Substantia nigra (tissue), 51 donors: ENCODE measurements at places on chromosomes 4 and X.

- no peak for DNase-seq
Observed at GRCh38 chr4:71609167-71609566, 174.7 kb downstream of the GC start.

- DNase-seq: no peak
Observed at GRCh38 chr4:145097331-145097820, 620 bp downstream of the ANAPC10 start.

- no peak for DNase-seq
Observed at GRCh38 chr4:101938836-101939235, 148.3 kb downstream of the BANK1 start.

- DNase-seq: no peak
Observed at GRCh38 chr4:186643501-186644310, 80.0 kb downstream of the FAT1 start.

DNA sequence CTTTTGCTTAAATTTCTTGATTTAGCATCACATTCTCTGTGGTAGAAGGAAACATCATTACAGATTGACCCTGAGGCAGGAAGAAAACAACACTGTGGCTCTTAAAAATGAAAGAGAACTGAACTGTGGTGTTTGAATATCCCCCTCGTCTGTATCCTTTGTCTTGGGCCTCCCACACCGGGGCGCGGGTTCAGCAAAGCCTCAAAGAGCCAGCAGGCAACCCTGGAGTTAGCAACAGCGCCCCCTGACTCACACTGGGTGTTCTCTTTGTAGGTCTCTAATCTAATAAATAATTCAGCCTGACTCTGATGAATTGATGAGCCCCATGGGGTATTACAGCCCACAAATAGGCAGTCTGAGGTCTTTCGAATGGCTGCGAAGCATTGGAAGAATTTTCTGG lies 46.1 kb upstream of the CTSO start:
- peak; percentile 37 for DNase-seq

GRCh38 chrX:56793521-56794320 lies 64.7 kb downstream of the NBDY start:
- no peak for DNase-seq

GRCh38 chr4:168028970-168029597 lies 63.3 kb upstream of the ANXA10 start:
- no peak for DNase-seq

DNA sequence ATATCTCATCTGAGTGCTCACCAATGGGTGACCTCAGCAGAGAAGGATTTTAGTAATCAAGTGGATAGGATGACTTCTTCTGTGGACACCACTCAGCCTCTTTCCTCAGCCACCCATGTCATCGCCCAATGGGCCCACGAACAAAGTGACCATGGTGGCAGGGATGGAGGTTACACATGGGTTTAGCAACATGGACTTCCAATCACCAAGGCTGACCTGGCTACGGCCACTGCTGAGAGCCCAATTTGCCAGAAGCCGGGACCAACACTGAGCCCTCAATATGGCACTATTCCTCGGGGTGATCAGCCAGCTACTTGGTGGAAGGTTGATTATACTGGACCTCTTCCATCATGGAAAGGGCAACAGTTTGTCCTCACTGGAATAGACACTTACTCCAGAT lies 97.4 kb downstream of the LCORL start:
- no peak for DNase-seq

DNA sequence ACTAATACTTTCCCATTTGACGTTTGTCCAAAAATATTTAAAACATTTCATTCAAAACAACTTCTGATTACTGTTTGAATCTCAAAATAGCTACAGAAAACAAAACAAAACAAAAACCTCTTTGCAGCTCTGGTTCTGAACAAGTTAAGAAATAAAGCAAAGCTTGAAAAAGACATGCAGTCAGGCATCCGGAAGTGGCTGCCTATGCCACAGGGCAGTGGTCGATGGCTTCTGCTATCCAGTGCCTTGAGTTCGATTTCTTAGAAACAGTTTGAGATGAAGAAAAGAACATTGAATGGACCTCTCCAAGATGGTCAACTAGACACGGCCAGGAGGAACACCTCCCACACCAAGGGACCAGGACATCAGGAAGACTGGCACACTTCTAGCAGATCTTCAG lies 125.3 kb downstream of the SCFD2 start:
- no peak for DNase-seq

GRCh38 chrX:20144491-20144890 lies 2.9 kb upstream of the EIF1AX start:
- no peak for DNase-seq

GRCh38 chr4:42151568-42152506 lies 618 bp downstream of the BEND4 start:
- no peak for DNase-seq

DNA sequence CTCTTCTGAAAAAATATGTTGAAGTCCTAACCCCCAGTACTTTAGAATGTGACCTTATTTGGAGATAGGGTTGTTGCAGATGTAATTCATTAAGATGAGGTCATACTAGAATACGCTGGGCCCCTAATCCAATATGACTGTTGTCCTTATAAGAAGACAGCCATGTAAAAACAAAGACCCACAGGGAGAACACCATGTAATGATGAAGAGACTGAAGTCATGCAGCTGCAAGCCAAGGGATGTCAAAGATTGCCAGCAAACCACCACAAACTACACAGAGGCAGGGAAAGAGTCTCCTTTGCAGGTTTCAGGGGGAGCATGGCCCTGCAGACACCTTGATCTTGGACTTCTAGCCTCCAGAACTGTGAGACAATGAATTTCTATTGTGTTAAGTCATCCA lies 37.4 kb downstream of the CXorf58 start:
- no peak for DNase-seq

- DNase-seq: no peak
Observed at GRCh38 chrX:153967536-153968224, 3.9 kb downstream of the HCFC1 start.

DNA sequence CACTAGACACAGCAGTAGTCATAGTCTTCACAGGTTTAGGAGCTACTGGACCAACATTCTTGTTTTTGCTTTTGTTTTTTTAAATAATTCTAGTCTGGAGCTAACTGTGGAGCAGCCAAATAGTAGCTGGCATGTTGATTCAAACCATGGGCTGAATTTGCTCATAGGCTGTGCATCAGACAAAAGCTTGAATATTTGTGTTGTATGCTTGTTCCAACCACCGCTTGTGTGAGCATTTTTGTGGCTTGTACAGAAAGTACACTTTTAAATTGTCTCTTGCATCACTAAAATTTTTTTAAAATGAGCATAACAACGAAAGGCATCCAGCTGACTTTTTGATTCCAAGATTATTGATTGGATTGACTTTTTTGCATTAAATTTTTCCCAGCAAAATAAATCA lies 39.6 kb downstream of the CCNI start:
- no peak for DNase-seq

DNA sequence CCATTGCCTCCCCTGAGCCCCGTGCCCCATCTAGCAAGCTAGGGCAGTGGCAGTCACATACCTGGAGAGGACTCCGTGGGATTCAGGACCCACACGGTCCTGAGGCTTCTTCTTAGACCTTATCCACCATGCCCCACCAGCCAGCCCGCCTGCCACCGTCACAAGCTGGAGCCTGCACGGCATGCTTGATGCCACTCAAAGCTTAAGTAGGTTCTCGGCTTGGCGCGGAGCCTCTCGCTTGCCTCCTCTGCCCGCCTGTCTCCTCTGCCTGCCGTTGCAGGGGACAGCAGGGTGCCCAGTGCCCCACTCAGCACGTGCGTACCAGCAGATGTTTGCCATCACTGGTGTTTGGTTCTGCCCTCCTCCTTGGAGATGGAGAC lies 14.1 kb downstream of the PSAPL1 start:
- DNase-seq: no peak

DNA sequence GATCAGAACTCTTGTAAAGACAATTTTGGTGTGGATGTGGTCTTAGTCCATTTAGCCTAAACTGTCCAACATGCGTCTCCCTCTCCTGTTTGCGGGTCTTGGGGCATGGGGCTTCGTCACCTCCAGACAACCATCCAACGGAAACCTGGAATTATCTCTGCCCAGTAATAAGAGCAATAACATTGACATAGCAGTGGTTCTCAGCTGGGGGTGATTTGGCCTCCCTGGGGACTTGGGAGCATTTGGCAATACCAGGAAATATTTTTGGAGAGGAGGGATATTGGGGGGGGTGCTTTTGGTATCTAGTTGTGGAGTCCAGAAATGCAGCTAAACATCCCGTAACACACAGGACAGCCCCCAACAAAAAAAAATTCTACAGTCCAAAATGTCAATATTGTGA lies 47.2 kb downstream of the SEL1L3 start:
- no peak for DNase-seq

- no peak for DNase-seq
Observed at GRCh38 chr4:168696280-168696679, 199.4 kb downstream of the PALLD start.

GRCh38 chr4:110869862-110870572 lies 247.1 kb upstream of the PITX2 start:
- no peak for DNase-seq

- no peak for DNase-seq
Observed at GRCh38 chrX:5242091-5242790, 986.4 kb downstream of the NLGN4X start.

- DNase-seq: no peak
Observed at GRCh38 chr4:143391895-143392294, 55.2 kb downstream of the GAB1 start.

DNA sequence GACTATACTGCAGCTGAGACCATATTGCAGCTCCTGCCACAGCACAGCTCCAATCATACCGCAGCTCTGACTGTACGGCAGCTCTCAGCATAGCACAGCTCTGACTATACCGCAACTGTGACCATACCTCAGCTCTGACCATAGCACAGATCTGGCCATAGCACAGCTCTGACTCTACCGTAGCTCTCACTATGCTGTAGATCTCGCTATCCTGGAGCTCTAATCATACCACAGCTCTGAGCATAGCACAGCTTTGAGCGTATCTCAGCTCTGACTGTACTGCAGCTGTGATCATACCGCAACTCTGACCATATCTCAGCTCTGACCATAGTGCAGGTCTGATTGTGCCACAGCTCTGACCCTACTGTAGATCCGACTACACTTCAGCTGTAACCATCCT lies 139.2 kb downstream of the ASMT start:
- no peak for DNase-seq
